Activated T-helper 1 cell treated with anti-CD3 and anti-CD28 coated beads, Interleukin-12 subunit alpha, Interleukin-12 subunit beta, Interleukin-2, Interleukin-4 antibody, amounts not matched to agents 30 ng/mL and 10 ng/mL and 1 ng/mL, durations not matched to agents 14 hours and 24 hours and 36 hours (primary cell): ENCODE measurements at places on chromosomes 6 and 20. TPM values are rescaled to one million over a fixed set of nuclear protein-coding genes. Genes with fewer than 3 reads are reported as not detected.

GRCh38 chr20:63497946-63498935 is 642 bp downstream of the EEF1A2 start:
- DNase-seq, result no peak

DNA sequence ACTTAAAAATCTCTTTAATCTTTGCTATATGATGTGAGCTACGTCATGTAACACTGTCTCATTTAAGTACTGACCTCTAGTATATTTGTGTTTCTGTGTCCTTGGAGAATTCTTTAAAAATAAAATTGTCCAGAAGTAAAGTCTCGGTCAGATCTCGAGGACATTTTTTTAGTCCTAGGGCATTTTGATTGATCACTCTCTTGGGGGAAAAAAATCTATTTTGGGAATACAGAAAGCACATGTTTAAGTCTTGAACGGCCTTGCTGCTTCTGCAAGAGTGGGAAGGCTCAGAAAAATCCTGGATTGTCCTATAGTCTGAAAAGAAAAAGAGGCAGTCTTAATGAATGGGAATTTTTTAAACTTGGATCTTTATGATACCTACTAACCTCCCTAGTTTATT is 234.3 kb downstream of the UTRN start:
- no peak for DNase-seq

- DNase-seq, result no peak
Observed at GRCh38 chr6:7916959-7917358, 6.4 kb upstream of the TXNDC5 start.

- no peak for DNase-seq
Observed at GRCh38 chr6:12418946-12419345, 128.8 kb downstream of the EDN1 start.

The PPP1R3G gene
- not detected in 2 replicates for total RNA-seq

The MAVS gene
- total RNA-seq, result 40.8 TPM in 2 replicates

GRCh38 chr6:13427801-13428582 is 59.4 kb downstream of the GFOD1 start:
- DNase-seq, result peak; percentile 57

GRCh38 chr6:52518279-52518945 is 58.4 kb downstream of the TRAM2 start:
- no peak for DNase-seq

The TTK gene
- 22.4 and 23.5 TPM in 2 replicates for total RNA-seq

The ZNF512B gene
- 28.0 and 28.3 TPM in 2 replicates for total RNA-seq

GRCh38 chr6:73513496-73513854 is 7.4 kb downstream of the EEF1A1 start:
- no peak for DNase-seq

- DNase-seq, result no peak
Observed at GRCh38 chr6:156946370-156946936, 169.3 kb downstream of the ARID1B start.

DNA sequence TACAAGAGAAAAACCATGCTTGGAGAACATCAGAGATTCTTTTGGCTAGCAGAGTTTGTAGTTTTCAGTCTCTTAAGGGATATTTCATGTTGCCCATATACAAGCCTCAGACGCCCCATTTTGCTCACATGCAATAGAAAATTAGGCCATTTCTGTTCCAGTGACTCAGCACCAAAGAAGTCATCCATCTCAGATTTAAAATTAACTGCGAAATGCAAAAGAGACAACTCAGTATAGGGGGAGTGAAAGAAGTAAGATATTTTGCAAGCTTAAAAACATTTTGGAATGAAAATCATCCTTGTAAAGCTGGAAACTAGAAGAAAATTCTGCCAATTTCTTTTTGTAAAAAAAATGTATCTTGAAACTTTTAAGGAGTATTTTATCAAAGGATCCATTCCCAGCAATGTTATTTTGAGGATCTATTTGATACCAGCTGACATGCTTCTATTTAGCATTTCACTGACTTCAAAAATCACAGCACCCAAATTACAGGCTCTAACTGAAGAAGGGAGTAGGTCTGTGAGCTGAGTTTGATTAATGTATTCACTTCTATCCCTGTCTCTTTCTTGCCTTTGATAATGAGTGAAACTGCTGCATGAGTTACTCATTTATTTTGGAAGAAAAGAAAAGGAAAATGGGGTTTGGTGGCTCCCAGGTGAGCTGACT is 223.7 kb upstream of the SULF2 start:
- DNase-seq, result no peak

The PXDC1 gene
- 0.12 and 0.57 TPM in 2 replicates for total RNA-seq

DNA sequence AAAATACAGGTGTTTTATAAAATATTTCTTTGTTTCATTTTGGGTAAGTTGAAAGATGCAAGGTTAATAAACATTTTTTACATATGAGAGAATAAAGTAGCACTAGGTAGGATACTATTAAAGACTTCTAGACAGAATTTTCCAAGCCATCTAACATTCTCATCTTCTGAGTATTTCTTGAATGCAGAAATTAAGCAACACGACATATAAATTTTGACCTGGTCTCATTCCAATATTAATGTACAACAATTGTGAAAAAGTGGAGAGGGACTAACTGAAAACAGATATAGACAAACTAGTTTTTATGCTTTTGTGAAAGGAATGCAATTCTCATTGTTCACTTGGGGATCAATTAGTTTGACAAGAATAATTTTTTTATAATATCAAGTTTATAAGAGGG is 11.5 kb upstream of the FOXO3 start:
- DNase-seq, result no peak

GRCh38 chr20:34177052-34177451 is 64.2 kb upstream of the ASIP start:
- DNase-seq, result no peak

DNA sequence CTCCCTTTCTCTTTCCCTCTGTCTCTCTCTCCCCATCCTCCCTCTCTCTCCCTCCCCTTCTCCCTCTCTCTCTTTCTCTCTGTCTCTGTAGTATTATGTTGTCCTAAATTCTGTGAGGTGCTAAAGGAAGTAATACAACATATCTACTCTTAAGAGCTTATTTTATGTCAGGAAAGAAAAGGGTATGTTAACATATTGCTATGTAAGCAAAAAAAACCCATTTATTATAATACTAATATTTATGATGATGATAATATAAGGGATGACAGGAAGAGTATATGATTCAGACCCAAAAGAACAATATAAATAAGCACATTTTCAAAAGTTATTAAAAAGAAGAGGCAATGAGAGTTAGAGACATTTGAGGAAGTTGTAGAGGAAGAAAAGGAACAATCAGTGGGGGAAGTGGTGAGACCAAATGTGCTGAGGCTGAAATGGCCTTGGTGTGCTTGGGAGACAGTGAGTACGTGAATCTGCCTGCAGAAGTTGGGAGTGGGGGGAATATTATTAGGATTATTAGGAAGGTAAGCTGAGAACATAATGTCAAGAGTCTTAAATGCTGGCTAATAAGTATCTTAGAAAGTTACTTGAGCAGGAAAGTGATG is 303.6 kb upstream of the FERMT1 start:
- DNase-seq, result no peak

DNA sequence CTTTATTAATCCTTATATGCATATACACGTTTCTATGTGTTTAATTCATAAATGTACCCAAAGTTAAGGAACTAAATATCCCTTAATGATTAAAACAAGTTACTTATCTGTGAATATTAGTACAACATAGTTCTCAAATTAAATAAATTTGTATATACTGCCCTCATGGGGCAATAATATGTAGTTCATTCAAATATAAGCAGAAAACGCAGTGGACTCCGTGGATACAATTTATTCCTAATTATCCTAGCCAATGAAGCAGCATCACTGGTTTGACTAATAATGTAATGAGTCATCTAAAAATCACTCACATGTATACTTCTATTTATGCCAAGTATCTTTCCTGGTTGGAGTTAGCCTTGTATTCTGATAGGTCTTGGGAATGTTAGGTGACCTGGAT is 111.6 kb downstream of the TBC1D32 start:
- DNase-seq, result no peak

- DNase-seq, result no peak
Observed at GRCh38 chr6:11598687-11599086, 61.1 kb downstream of the TMEM170B start.

The TFAP2A gene
- not detected in 2 replicates for total RNA-seq

- DNase-seq, result no peak
Observed at GRCh38 chr6:36245572-36246061, 24.2 kb upstream of the PNPLA1 start.

DNA sequence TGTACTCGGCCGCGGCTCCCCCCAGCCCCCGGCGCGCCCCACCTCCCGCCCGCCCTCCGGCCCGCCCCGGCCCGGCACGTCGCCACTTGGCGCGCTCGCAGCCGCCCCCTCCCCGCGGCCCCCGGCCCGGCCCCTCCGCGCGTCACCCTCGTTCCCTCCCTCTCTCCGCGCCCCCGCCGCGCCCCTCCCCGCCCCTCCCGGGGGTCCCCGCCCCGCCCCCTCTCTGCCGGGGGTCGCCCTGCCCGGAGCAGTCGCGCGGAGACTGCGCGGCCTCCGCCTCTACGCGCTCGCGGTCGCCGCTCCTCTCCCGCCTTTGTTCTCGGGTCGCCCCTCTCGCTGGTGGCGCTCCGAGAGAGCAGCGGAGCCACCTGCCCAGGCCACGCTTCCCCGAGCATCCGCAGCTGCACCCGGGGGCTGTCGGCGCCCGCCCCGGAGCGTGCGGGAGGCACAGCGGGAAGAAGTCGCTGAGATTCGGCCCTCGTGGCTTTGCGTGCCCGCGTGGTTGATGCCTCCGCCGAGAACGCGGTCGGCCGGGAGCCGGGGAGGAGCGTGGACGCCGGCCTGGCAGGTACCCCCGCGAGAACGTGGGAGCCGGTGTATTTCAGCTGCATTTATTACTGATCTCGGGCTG is at the start of gene PHF10:
Gene PHF10 (minus strand): TSS at position 7 of the 631 bp plus-strand sequence. CDS start 569 bp downstream, outside the sequence.
- peak; percentile 54 for DNase-seq

GRCh38 chr20:62040381-62040922 is 25.2 kb downstream of the TAF4 start:
- DNase-seq, result no peak

The COL10A1 gene
- total RNA-seq, result not detected in 2 replicates

The BLCAP gene
- total RNA-seq, result 30.9 and 32.1 TPM in 2 replicates

The OSER1 gene
- total RNA-seq, result 22.0 and 23.4 TPM in 2 replicates

DNA sequence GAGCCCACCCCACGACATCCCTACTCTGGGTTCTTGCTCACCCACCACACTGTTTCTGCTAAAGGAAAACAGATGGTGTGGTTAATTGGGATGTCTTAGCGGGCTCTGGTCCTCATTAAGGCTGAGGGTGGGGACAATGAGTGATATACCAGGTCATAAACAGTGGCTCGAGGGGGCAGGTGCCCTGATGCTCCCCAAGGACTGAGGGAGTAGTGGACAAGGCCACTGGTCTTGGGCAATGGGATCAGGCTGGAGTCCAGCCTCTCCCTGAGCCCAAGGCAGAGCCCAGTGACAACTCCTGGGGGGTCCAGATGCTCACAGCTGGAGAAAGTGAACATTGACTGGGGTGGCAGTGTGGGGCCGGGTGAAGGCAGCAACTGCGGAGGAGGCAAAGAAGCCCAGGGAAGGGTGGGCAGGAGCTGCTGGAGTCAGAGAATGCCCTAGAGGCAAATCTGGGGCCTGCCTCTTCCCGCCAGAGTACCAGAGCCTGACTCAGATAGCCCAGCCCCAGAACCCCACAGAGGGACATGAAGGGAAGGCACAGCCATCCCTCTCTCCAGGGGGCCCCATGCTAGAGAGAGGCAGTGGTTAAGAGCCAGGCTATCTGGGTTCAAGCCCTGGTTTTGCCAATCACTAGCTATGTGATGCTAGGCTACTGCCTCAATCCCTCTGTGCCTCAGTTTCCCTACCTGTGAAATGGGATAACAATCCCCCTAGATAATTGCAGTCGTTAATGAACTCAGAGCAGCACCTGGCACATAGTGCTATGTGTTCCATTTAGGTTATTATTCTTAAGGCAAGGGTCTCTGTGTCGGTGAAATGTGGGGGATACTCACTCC is 72.3 kb downstream of the MRPL14 start:
- DNase-seq, result no peak

- DNase-seq, result no peak
Observed at GRCh38 chr6:143376861-143377260, 73.6 kb downstream of the ADAT2 start.

GRCh38 chr20:12237772-12238171 is 320.1 kb downstream of the BTBD3 start:
- no peak for DNase-seq

DNA sequence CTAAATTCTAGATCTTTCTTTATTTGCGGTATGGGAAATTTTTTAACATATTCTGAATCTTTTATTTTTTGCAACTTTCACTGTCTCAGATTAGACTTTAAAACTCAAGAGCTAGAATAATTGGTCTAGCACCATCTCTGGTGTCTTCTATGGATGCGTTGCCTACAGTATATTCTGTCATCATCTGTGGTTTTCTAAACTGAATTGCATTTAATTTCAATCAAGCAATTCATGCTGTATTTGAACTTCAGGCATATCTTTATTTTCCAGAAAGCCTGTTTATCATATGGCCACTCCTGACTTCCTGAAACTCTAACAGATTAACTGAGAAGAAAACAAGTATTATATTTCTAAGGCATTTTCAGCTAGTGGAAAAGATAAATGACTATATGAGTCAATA is 281.6 kb downstream of the PLCB1 start:
- no peak for DNase-seq

GRCh38 chr6:134058622-134059366 is 6.4 kb upstream of the SLC2A12 start:
- DNase-seq, result no peak
